ENCODE measurements at places on chromosomes 2 and 18.

- no peak for DNase-seq
Observed at GRCh38 chr2:142435847-142436246, 305.0 kb upstream of the LRP1B start.

GRCh38 chr2:18500333-18500732 lies 60.1 kb downstream of the RDH14 start:
- no peak for DNase-seq

DNA sequence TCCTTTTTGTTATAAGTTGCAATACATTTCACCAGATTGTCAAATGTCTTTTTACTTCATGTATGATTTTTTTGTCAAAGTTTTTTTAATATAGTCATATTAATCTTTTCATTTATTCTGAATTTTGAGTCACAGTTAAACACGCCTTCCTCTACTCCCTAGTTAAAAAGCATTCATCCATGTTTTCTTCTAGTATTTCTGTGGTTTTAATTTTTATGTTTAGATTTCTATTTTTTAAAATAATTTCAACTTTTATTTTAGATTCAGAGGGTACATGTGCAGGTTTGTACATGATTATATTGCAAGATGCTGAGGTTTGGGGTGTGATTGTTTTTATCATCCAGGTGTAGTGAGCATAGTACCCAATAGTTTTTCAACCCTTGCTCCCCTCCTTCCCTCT lies 146.7 kb upstream of the MYO3B start:
- no peak for DNase-seq

DNA sequence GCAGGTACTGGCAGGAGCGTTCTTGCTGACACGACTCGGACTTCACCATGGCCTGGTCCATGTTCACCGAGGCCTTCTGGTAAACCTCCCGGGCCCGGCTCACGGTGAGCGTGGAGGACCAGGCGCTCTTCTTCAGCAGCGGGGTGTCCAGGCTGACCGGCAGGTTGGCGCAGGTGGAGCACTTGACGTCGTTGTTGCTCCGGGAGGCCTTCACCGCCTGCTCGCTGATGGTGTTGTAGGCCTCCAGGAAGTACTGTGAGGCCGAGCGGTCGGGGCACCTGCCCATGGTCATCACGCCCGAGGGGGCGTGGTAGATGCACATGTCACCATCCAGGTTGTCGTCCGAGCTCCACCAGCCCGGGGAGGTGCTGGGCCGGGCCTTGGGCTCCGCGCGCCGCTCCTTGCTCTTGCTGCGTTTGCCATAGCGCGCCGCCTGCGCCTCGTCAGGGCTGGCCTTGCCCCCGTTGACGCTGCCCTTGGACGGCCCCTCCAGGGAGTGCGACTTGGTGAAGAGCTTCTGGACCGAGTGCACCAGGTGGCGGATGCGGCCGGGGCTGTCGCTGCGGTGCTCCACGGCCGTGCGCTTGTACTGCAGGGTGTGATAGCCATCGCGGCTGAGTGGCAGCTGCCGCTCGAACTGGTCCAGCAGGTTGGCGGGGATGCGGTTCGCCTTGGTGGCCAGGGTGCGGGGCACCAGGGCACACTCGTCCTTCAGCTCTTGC lies 429.3 kb downstream of the TGIF1 start:
- DNase-seq = no peak

DNA sequence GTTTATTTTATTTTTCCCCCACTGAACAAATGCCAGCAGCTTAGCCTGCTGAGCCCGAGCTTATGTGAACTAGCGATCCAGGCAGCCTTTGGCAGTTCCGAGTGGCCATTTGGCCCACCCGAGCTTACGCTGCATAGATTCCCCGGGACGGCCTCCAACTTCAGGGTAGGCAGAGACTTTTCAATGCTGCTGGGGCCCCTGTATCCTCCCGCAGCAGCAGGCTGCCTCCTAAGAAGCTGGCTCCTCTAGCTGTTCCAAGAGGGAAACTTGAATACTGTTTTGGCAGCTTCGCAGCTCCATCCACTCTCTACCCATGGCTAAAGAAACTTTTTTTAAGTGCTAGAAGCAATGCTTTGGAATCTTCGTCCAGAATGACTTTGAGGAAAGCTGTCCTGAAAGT lies 295.2 kb downstream of the SS18 start:
- no peak for DNase-seq

DNA sequence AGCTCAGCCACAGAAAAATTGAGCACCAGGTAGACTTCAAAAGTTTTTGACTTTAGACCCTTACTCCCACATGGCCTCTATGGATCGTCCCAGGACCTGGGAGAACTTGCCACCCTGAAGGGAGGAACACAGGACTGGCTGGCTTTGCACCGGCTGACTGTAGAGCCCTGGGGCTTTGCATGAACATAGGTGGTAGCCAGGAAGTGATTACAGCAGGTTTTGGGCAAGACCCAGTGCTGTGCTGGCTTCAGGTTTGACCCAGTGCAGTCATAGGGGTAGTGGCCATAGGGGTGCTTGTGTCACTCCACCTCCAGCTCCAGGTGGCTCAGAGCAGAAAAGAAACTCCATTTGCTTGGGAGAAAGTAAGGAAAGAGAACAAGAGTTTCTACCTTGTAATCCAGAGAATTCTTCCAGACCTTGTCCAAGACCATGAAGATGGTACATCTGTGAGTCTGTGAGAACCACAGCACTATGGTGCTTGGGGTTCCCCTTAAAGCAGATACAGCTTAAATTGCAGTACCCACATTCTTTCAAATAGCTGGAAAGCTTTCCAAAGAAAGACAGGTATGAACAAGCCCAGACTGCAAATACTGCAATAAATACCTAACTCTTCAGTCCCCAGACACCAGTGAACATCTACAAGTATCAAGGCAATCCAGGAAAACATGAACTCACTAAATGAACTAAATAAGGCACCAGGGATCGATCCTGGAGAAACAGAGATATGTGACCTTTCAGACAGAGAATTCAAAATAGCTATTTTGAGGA lies 13.0 kb upstream of the SESTD1 start:
- DNase-seq = no peak
